AML-193 (cell line): ENCODE measurements at places on chromosomes 1 and 21.
A peak's percentile ranks its signal among the peaks of the same experiment; 100 is the strongest.

DNA sequence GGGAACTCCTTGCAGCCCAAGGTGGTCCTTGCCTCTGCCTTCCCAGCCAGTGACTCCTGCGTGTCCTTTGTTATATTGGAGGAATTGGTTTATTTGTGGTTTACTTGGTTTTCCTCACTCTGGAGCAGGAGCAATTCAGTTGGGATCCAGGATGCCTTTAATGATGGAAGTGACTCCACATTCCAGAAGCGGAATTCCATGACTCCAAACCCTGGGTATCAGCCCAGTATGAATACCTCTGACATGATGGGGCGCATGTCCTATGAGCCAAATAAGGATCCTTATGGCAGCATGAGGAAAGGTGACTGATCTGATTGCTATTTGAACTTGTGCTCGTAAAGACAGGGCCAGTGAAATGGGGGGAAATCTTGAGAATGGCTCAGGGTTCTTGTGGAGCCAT, 15.1 kb upstream of the PIGV start:
- no peak for DNase-seq

DNA sequence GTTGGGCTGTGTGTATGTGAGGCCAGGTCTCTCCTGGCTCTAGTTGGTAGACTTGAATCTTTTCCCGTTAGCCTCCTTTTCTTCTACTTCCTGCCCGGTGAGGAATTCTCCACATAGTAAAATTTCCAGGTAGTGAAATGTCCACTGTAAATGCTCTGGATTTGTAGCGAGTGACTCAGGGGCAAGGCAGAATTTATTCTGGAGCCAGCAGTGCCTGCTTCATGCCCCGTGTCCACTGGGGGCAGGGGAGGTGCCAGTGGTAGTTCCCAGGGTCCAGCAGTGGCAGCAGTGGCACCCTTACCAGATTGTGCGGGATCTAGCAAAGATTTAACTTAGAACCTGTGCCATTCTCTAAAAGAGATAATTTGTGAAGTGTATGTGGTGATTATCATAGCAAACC, 74.5 kb upstream of the USP24 start:
- DNase-seq, result no peak

GRCh38 chr21:36450511-36450910, 29.4 kb downstream of the CLDN14 start:
- no peak for DNase-seq

DNA sequence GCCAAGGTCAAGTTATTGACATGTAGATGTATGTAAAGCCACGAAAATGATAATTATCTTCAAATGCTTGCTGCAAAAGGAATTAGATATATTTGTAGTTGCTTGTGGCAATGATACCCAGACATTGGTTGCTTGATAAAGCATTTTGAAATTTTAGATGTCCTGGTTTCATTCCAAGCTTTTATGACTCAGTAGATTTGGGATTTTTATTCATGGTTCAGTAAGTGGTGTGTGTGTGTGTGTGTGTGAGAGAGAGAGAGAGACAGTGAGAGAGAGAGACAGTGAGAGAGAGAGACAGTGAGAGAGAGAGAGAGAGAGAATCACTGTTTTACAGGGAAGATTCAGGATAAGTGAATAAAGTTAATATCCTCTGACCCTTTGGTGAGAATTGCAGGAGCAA, 498.2 kb upstream of the C1orf87 start:
- DNase-seq, result no peak

DNA sequence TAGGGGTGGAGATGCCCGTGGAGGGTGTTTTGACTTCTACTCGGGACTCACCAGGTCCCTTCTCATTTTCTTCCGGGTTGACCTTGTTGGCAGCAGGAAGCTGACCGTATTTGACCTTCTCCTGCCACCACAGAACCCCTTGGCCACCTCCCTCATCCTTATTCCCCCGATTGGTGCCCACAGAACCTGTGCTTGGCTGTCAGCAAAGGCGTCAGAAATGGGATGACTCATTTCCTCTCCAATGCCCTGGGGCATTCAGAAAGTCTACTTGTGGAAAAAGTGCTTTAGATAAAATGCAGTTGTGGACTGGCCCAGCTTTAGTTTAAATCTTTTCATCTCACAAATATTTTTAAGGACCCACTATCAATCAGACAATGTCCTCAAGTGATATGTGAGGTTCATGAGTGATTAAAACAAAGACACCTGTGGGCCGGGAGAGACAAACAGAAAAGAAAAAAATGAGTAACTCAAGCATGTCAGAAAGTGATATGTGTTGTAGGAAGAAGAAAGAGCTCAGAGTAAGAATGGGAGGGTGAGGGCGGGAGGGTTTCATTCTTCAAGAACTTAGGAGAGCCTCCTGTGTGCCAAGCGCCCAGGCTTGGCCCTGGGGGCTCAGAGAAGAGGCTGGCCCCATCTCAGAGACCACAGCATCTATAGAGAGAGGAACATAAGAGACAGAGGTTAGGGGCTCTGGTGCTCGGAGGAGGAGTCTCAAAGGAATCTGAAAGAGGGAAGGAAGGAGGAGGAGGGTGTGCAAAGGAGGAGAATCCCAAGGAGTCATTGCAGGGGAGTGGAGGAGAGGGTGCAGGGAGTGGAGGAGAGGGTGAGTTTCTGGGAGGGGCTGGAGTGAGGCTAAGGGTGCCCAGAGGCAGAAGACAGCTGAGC, 221.6 kb upstream of the VAMP3 start:
- peak; percentile 42 for DNase-seq

DNA sequence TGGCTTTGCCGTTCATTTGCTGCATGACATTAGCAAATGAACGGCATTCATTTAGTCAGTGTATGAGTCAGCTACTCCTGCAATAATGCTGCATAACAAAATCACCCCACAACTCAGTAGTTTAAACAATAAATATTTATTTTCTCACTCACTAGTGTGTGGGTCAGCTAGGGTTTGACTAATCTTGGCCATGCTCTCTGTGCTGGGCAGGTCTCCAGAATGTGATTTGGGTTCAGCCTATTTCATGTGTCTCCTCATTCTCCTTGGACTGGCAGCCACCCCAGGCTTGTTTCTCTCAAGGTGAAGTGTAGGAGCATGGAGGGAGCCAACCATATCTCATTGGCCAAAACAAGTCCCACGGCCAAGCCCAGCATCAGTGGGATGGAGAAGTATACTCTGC, 104.3 kb downstream of the LACTBL1 start:
- DNase-seq, result no peak

DNA sequence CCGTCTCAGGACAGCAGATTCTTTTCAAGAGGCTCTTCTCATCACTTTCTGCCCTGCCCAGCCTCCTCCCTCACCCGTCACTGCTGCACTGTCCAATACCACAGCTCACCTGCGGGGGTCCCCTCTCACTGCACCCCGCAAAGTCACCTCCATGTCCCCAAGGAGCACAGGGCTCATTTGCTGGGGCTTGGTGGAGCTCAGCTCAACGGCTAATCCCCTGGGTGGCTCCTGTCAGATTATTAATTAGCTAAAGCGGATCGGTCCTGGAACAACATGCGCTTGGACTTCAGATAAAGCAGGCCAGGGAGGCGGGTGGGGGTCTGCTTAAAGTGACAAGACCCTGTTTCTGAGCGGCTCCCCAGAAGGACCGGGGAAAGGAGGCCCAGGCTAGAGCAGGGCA, 43.1 kb downstream of the CASZ1 start:
- no peak for DNase-seq

DNA sequence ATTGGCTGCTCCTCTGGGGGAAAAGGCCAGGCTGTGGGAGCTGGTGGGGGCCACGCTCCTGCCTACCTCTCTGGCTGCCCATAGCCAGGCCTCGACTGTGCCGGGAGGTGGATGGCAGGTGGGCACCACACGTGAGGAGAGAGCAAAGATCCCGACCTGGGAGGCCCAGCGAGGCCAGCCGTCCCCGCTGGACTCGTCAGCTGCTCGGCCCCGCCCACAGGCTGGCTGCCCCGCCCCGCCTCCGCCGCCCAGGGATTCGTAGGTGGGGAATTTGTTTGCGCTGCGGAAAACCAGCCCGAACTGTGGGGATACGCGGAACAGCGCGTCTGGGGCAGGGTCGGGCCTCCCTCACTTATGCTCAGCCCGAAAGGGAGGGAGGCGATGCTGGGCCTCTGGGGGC, 31.7 kb downstream of the TP73 start:
- no peak for DNase-seq

DNA sequence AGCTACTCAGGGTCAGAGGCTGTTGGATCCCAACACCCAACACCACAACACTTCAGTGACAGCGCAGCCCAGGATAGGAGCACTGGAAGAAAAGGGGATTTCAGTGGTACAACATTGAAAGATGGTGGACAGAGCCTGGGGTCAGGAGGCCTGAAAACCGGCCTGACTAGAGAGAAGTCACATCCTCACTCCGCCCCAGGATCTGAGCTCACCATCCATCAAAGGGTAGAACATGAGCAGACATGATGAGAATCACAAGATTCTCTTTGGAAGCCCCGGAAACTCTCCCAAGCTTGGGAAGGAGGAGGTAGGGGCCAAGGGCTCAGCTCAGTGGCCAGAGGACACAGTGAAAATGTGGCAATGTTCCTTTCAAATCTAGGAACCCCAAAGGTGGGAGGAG, 271.3 kb downstream of the NPHP4 start:
- DNase-seq, result no peak

DNA sequence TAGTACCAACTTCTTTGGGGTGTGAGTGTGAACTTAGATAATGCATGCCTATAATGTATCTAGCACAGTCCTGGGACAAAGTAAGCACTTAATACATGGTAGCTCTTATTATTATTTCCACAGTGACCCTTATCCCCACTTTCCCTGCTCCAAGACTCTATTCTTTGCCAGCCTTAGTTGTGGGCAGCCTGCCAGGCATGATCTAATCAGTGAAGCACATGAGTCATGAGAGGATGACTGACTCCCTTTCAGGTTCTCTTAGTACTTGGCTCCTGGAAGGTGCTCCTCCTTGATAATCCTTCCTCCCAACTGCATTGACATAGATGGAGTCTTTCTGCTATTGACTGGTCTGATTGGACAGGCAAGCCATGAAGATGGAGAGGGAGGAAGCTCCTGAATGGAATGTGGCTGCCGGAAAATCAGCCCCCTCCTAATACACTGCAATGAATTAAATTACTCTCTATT, 17.4 kb upstream of the GNG12 start:
- no peak for DNase-seq

DNA sequence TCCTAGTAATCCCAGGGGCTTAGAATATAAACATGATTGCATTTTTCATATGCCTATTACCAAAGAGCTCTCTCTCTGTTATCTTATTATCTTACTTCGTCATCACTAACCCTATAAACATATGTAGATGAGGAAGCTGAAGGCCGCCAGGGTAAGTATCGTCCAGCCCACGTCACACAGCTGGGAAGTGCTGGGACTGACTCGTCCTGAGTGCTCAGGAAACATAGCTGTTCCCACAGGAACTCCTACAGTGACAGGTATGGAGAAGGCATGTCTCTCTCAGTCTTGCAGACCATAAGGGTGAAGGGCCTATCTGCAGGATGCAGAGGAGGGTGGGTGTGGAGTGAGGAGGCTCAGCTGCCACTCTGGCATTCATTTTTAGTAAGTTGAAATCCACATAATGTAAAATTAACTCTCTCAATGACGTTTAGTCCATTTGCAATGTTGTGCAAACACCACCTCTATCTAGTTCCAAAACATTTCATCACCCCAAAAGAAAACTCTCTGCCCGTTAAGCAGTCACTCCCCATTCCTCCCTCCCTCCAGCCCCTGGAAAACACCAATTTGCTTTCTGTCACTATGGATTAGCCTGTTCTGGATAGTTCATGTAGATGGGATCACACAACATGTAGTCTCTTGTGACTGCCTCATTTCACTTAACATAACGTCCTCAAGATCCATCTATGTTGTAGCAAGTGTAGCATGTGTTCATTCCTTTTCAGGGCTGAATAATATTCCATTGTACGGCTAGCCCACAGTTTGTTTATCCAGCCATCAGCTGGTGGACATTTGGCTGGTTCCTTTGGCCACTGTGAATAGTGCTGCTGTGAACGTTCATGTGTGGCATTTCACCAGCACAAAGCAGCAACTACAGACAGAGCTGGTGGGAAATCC, 68.3 kb downstream of the TCP10L start:
- DNase-seq, result no peak

DNA sequence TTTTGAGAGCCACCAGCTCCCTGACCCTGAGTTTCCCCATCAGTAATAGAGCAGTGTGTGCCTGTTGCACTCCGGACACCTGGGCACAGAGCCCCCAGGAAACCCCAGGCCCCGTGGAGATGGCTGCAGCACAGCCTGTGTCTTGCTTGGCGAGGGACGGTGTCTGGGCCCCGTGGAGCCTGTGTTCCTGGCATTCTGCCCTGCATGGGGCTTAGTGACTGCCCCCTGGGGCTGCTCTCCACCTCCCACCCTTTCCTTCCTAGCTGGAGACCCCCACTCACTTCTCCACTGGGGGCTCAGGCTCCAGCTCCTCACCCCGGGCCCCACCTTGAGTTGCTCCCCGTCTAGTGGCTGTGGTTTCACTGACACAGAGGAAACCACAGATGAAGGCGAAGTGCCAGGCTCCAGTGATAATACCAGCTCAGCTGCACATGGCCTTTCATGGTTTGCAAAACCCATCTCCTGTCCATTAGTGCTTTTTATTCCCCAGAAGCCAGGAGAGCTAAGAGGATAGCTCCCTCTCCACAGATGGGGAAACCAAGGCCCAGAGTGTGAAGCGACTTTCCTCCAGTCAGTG, 39.4 kb downstream of the DMRTB1 start:
- no peak for DNase-seq

GRCh38 chr1:64328193-64328592, 124.8 kb downstream of the UBE2U start:
- no peak for DNase-seq

DNA sequence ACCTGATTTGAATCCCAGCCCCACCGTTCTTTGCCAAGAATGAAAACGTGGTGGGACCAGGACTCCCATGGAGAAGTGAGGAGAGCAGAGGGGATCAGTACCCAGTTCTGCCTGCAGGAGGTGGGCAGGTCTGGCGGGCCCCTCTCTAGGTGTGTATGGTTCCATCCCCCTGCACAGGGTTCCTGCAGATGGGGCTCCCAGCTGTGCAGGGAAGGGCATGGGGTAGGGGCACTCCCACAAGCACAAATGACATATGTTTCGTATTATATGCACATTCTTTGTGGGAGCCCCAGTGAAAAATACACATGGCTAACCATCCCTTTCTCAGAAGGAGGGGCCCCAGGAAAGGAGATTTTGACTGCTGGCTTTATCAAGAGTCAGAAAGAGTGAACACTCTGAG, 144.6 kb downstream of the PLPP3 start:
- DNase-seq, result no peak

- no peak for DNase-seq
Measured at GRCh38 chr1:39317910-39318633, 113.6 kb downstream of the MACF1 start.

DNA sequence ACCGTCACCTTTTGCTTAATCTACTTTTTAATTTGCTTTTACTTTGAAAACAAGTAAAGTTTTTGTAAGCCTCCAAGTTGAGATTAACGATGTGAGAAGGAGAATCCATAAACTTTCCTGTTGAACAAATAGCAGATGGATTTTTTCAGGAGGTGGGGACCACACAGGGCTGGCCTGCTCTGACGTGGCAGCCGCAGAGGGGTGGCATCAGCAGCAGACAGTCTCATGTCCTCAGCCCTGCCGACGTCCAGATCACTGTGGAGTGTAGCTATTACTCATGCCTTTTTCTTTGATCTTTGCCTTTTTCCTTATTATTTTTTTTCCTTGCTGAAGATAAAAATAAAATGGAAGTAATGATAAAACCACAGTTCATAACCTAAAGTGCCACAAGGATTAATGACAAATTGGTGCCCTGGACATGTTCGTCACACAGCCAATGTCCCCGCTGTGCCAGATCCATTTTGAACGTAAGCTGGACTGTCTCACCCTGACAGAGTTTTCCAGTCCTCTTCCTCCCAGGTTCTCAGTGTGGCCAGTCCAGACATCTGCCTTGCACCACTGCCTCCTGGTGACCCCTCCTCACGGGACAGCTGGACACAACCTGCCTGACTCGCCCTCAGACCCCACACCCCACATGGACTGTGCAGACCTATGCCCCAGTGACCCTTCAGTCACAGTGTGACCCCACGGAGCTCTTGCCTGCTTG, 15.4 kb upstream of the ZBTB21 start:
- no peak for DNase-seq
